ENCODE measurements at places on chromosomes 3 and 15. TPM values are rescaled to one million over a fixed set of nuclear protein-coding genes. Genes with fewer than 3 reads are reported as not detected.
A peak's percentile ranks its signal among the peaks of the same experiment; 100 is the strongest.

- H3K27me3 ChIP-seq = no peaks in the 10 kb centered on the region
- DNase-seq = no peak
- H3K36me3 ChIP-seq = peaks cover under 1% of the 10 kb centered on the region
- H3K4me3 ChIP-seq = no peak overlapping the region
- H3K4me1 ChIP-seq = peaks cover 95% of the 10 kb centered on the region
Observed at GRCh38 chr3:156688632-156689452, 14.5 kb downstream of the TIPARP start.

The HYPK gene
- total RNA-seq = 9.2 TPM

- DNase-seq = no peak
- H3K27ac ChIP-seq = peak overlapping the region; percentile 88
- no peak overlapping the region for H3K4me3 ChIP-seq
- no peaks in the 10 kb centered on the region for H3K27me3 ChIP-seq
- H3K36me3 ChIP-seq = no peaks in the 10 kb centered on the region
- peaks cover 42% of the 10 kb centered on the region for H3K4me1 ChIP-seq
Observed at GRCh38 chr15:85615930-85616329, 178.8 kb downstream of the KLHL25 start.

The FAN1 gene
- 19.9 TPM for total RNA-seq

- no peaks in the 10 kb centered on the region for H3K27me3 ChIP-seq
- no peak overlapping the region for H3K4me3 ChIP-seq
- no peaks in the 10 kb centered on the region for H3K4me1 ChIP-seq
- no peaks in the 10 kb centered on the region for H3K36me3 ChIP-seq
- H3K27ac ChIP-seq = no peak overlapping the region
- no peak for DNase-seq
Observed at GRCh38 chr3:22284559-22284958, 533.5 kb upstream of the ZNF385D start.

The CTXN2 gene
- total RNA-seq = not detected

GRCh38 chr3:76039431-76039830 lies 254.1 kb upstream of the ZNF717 start:
- no peak overlapping the region for H3K27ac ChIP-seq
- no peaks in the 10 kb centered on the region for H3K4me1 ChIP-seq
- DNase-seq = no peak
- H3K36me3 ChIP-seq = no peaks in the 10 kb centered on the region
- no peak overlapping the region for H3K4me3 ChIP-seq

DNA sequence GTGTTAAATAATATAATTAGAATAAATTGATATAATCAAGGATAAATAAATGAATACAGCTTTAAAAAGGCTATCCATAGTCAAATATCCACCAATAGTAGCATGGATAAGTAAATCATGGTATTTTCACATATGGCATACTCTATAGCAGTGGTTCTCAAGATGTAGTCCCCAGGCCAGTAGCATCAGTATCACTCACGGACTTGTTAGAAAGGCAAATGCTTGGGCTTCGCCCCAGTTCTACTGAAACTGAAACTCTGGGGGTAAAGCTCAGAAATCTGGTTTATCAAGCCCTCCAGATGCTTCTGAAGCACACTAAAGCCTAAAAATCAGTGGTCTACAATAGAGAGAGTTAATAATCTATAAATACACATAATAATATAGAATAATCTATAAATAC lies 261.6 kb upstream of the TTC14 start:
- H3K4me1 ChIP-seq = no peaks in the 10 kb centered on the region
- DNase-seq = no peak
- no peaks in the 10 kb centered on the region for H3K27me3 ChIP-seq
- H3K36me3 ChIP-seq = no peaks in the 10 kb centered on the region
- no peak overlapping the region for H3K4me3 ChIP-seq

GRCh38 chr15:63833021-63833696 lies 589 bp downstream of the HERC1 start:
- peaks cover 44% of the 10 kb centered on the region for H3K4me1 ChIP-seq
- peak overlapping the region; percentile 91 for H3K4me3 ChIP-seq
- DNase-seq = peak; percentile 86
- H3K27me3 ChIP-seq = no peaks in the 10 kb centered on the region
- peak overlapping the region; percentile 87 for H3K27ac ChIP-seq

- H3K4me1 ChIP-seq = peaks cover 22% of the 10 kb centered on the region
- H3K4me3 ChIP-seq = no peak overlapping the region
- DNase-seq = no peak
- no peak overlapping the region for H3K27ac ChIP-seq
- H3K27me3 ChIP-seq = no peaks in the 10 kb centered on the region
Observed at GRCh38 chr3:177051411-177051810, 145.9 kb downstream of the TBL1XR1 start.

The MORC1 gene
- total RNA-seq = not detected

DNA sequence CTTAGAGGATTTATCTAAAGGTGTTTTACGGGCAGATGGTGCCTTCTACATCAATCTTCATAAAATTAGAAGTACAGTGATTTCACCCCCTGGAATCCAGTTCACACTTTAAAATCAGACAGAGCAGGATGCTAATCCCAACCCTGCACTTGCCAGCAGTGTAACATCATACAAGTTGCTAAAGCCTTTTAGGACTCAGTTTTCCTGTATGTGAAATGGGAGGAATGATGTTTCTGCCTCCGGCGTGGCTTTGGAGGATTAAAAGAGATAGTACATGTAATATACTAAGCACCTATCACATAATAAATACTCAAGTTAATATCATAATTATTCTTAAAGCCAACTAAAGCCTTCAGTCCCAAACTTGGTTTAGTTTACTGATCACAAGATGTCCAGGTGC lies 257.2 kb upstream of the THBS1 start:
- no peak overlapping the region for H3K4me3 ChIP-seq
- H3K27ac ChIP-seq = no peak overlapping the region
- H3K36me3 ChIP-seq = no peaks in the 10 kb centered on the region
- no peaks in the 10 kb centered on the region for H3K27me3 ChIP-seq

GRCh38 chr3:176352716-176353334 lies 844.5 kb downstream of the TBL1XR1 start:
- no peaks in the 10 kb centered on the region for H3K27me3 ChIP-seq
- no peaks in the 10 kb centered on the region for H3K4me1 ChIP-seq
- no peak overlapping the region for H3K4me3 ChIP-seq
- H3K36me3 ChIP-seq = no peaks in the 10 kb centered on the region
- no peak overlapping the region for H3K27ac ChIP-seq

GRCh38 chr15:80169768-80170357 lies 17.1 kb downstream of the FAH start:
- no peak for DNase-seq
- no peak overlapping the region for H3K27ac ChIP-seq
- no peaks in the 10 kb centered on the region for H3K27me3 ChIP-seq
- H3K36me3 ChIP-seq = peaks cover 23% of the 10 kb centered on the region
- H3K4me1 ChIP-seq = peaks cover 5% of the 10 kb centered on the region
- H3K4me3 ChIP-seq = no peak overlapping the region

- H3K4me1 ChIP-seq = peaks cover 34% of the 10 kb centered on the region
- no peaks in the 10 kb centered on the region for H3K27me3 ChIP-seq
- H3K27ac ChIP-seq = no peak overlapping the region
- no peak for DNase-seq
- H3K4me3 ChIP-seq = no peak overlapping the region
Observed at GRCh38 chr3:194072691-194073279, 63.2 kb upstream of the HES1 start.

The MINDY4B gene
- not detected for total RNA-seq

- no peak overlapping the region for H3K27ac ChIP-seq
- no peaks in the 10 kb centered on the region for H3K27me3 ChIP-seq
- H3K36me3 ChIP-seq = no peaks in the 10 kb centered on the region
- H3K4me1 ChIP-seq = no peaks in the 10 kb centered on the region
- no peak for DNase-seq
Observed at GRCh38 chr15:50234764-50235163, 30.8 kb downstream of the HDC start.

- no peaks in the 10 kb centered on the region for H3K27me3 ChIP-seq
- no peak overlapping the region for H3K27ac ChIP-seq
- DNase-seq = no peak
- H3K4me3 ChIP-seq = no peak overlapping the region
Observed at GRCh38 chr3:15976524-15976923, 178.7 kb upstream of the ANKRD28 start.

The IL17RD gene
- 1.1 TPM for total RNA-seq

- no peaks in the 10 kb centered on the region for H3K36me3 ChIP-seq
- H3K27me3 ChIP-seq = no peaks in the 10 kb centered on the region
- DNase-seq = no peak
- no peak overlapping the region for H3K4me3 ChIP-seq
Observed at GRCh38 chr3:104005815-104006214, 1360.9 kb upstream of the ALCAM start.

- no peaks in the 10 kb centered on the region for H3K4me1 ChIP-seq
- H3K4me3 ChIP-seq = no peak overlapping the region
- no peaks in the 10 kb centered on the region for H3K36me3 ChIP-seq
- no peak overlapping the region for H3K27ac ChIP-seq
- H3K27me3 ChIP-seq = no peaks in the 10 kb centered on the region
Observed at GRCh38 chr3:113890256-113890900, 51.8 kb downstream of the GRAMD1C start.

The ZBTB47 gene
- 18.3 TPM for total RNA-seq

DNA sequence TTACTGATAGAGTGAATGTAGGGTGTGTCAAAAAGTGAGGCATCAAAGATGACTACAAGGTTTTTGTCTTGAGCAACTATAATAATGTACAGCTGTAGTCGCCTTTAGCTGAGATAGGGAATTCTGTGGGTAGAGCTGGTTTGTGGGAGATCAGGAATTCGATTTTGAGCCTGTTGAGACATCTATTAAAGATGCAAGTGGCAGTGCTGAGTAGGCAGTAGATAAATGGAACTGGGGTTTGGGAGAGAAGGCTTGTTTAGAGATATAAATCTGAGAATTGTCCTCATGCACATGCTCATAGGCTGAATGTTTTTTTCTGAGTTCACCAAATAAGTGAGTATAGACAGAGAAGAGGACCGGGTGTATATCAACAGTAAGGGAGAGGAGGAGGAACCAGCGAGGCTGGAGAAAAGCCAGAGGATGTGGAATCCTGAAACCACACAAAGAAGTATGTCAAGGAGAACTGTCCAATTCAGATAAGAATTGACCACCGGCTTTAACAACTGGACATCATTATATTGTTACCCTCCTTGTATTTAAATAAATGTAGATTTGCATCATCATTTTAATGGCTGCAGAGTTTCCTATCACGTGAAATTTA lies 146.0 kb upstream of the TNIK start:
- no peak overlapping the region for H3K27ac ChIP-seq
- H3K4me1 ChIP-seq = no peaks in the 10 kb centered on the region
- no peaks in the 10 kb centered on the region for H3K36me3 ChIP-seq
- no peaks in the 10 kb centered on the region for H3K27me3 ChIP-seq
- DNase-seq = no peak

The LRRC15 gene
- 6.2 TPM for total RNA-seq

The PTPN9 gene
- 21.9 TPM for total RNA-seq

DNA sequence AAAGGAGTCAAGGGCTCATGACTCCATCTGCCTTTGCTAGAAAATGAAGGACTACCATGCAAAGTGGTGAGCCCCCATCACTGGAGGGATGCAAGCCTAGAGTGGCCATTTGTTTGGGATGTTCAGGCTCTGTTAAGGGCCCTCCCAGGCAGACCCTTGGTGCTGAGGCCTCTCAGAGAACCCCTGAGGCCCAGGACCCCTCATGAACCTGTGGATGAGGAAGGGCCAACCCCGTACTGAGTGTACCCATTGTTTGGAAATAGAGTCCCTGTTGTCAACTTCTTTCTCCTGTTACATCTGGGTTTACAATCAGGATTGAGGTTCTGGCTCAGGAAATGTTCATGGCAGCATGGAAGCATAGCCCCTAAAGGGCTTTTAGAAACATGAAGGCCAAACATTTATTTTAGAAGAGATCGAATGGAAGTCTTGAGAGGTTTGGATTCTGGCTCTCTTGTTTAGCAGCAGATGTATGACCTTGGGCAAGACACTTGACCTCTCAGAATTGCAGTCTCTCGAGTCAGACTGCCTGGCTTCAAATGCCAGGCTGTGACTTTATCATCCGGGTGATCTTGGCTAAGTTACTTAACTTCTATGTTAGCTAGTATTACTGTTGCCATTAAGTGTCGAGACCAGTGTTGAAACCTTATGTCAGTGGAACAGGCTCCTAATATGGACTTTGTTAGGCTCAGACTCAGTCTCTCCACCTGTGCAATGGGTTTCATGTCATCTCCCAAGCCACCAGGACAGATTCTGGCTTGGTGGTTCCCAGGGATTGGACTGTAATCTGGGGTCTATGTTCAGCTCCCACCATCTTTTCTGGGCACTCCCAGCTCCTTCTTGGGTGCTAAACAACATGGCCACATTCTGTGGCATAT lies 12.4 kb downstream of the ITGA11 start:
- peaks cover 4% of the 10 kb centered on the region for H3K4me1 ChIP-seq
- H3K27me3 ChIP-seq = no peaks in the 10 kb centered on the region
- DNase-seq = no peak
- H3K4me3 ChIP-seq = no peak overlapping the region
- H3K27ac ChIP-seq = no peak overlapping the region

The GPR62 gene
- total RNA-seq = not detected

The HRG gene
- not detected for total RNA-seq

The CHRM5 gene
- not detected for total RNA-seq

The CELSR3 gene
- 1.2 TPM for total RNA-seq

The STRIT1 gene
- not detected for total RNA-seq

The IQCF5 gene
- total RNA-seq = not detected

DNA sequence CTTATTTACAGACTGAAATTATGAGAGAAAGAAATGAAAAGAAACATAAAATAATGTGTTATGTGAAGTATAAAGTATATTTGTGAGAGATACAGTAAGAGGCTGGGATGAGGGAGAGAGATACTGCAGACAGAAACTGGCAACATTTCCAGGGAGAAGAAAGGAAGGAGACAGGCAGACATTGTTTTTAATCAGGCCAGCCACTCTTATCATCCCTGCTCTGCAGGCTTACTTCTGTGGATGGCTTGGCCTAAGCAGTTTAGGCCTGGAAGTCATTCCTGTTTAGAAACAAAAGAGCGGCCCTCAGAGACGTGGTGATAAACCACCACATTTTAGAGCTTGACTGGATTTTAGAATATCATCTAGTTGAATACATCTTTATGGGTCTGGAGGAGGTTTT lies 12.4 kb downstream of the PCCB start:
- no peak for DNase-seq
- H3K27me3 ChIP-seq = no peaks in the 10 kb centered on the region
- peaks cover 71% of the 10 kb centered on the region for H3K36me3 ChIP-seq
- H3K27ac ChIP-seq = no peak overlapping the region
- H3K4me1 ChIP-seq = no peaks in the 10 kb centered on the region

- no peaks in the 10 kb centered on the region for H3K36me3 ChIP-seq
- H3K27me3 ChIP-seq = no peaks in the 10 kb centered on the region
- H3K4me3 ChIP-seq = no peak overlapping the region
Observed at GRCh38 chr15:45099549-45100165, 14.3 kb downstream of the DUOX2 start.

The UNC13C gene
- total RNA-seq = 0.03 TPM
